Effector CD4-positive, alpha-beta T cell (primary cell): ENCODE measurements at places on chromosomes 2 and 18.

- peak; percentile 72 for DNase-seq
Measured at GRCh38 chr18:9914584-9915290, 921 bp downstream of the VAPA start.

DNA sequence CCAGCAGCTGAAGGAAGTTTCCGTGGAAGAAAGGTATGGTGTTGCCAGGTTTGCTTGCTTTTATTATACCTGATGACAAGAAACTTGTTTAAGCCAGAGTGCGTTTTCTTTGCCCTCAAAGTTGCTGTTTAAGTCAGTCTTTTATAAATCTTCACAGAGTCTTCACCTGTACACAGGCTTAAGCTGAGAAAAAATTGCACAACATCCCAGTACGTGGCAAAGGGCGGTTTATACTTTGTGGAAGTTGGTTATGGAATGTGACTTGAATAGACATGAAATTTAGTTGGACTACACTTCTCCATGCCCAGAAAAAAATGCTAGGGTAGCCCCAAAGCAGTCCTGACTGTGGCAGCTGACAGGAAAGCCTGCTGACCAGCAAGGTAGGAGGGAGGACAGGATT, 121.5 kb downstream of the RTN4 start:
- DNase-seq, result no peak

DNA sequence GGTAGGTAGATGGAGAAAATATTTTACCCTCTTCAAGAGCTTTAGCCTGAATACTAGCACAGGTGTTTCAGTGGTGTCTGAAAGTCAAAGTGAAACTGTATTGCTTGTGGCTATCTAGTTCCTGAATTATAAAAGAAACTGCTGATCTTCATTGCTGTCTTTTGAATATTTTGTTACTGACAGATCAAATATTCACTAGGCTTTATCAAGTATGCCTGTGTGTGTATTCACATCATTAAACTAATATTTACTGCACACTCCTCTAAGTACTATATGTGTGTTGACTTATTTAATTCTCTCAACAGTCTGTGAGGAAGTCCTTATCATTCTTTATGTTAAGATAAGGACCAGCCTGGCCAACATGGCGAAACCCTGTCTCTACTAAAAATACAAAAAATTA, 139.6 kb downstream of the SOCS6 start:
- no peak for DNase-seq

- DNase-seq, result no peak
Measured at GRCh38 chr2:118047380-118047826, 33.5 kb upstream of the CCDC93 start.

DNA sequence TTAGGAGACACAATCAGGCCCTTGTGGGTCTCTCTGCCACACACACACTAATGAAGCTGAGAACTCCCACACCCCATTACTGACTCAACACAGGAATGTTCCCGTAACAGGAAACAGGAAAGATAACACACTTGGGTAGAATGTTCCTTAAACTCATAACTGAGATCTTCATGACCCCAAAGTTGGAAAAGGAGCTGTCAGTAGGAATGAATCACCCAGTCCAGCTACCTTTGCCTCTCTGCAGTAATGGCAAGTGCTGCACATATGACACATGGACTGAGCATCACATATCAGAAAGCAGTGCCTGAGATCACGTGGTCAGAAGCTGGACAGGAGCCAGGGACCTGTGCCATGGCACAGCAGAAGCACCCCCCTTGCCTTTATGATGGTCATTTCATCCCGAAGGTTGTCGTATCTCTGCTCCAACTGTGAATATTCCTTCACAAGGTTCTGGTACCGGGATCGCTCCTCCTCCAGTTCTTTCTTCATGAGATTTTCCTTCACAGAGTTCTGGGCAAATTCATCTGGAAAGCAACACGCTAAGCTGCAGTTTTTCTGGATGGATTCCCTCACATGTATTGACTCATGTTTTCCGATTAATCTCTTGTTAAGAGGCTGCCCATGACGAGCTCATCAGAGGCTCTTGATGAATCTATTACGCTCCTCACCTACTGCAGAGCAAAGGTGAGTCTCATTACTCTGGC, 65.4 kb upstream of the ACAA2 start:
- no peak for DNase-seq

DNA sequence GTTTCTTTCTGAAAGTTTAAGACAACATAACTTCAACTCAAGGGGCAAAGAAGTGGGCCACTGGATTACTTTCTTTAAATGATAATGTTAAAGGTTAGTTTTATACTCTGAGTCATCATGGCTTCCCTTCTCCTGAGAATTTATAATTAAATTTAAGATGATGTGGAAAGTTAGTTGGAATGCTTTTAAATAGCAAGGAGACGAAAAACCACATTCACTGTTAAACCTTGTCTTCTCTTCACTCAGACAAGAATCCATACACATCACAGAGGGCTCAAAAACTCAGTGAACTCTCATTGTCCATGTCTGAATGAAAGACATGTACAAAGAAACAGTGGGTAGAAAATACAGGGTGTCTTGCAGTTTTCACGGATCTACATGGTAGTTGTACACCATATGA, 65.6 kb downstream of the COL5A2 start:
- DNase-seq, result no peak

- DNase-seq, result no peak
Measured at GRCh38 chr2:171626949-171627348, 60.3 kb upstream of the DYNC1I2 start.

DNA sequence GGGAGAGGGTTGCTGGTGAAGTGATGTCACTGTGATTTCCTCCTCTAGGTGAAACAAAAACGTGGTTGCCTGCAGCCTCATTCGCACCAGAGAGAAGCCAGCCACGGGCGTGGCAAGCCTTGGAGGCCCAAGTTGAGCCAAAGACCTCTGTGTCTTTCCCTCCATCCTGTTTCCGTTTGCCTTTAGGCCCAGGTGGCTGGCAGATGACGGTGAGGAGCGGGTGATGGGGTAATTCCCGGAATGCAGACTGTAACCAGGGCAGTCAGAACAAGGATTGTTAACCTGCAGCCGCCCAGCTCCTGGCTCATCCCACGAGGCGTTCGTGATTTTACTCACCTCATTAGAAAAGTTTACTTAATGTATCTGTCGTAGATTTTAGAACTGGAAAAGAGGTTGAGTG, 14.4 kb downstream of the CTIF start:
- DNase-seq, result no peak

DNA sequence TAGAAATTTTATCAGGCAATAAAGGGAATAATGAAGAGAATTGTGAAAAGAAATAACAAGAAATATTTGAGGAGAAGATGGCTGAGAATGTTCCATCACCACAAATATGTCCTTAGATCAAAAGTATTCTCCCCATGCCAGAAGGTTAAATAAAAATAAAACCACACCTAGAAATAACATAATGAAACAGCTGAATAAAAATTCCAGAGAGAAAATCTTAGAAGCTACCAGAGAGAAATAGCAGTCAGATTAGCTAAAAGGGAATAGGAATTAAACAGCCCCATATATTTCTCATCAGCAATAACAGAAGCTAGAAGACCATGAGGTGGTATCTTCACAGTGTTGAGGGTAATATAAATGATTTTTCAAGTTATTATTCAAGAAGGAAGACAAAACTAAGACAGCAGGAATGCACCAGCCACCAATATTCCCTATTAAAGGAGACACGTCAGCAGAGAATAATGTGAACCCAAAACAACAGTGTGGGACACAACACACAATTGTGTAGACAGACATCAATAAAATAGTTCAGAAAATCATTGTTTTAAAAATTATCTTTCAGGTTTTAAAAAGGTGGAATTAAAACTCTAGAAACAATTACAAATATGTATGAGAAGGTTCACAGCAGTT, 82.0 kb upstream of the NEDD4L start:
- DNase-seq, result no peak

DNA sequence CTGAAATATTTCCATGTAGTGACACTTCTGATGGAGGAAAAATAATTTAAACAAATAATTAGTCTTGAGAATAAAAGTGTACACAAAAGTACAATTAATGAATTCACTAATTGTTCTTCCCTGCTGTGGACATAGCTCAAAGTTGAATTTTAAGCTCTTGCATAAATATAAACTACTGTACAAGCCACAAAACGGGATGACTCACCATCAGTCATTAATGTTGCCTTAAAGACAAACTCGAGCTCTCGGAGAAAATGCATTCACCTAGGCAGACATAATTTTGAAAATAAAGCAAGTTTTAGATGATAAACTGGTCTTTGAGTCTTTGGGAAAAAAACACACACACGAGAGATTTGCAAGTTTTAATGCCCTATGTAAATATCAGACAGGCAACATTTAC, 436.4 kb downstream of the ZNF521 start:
- DNase-seq, result no peak

- no peak for DNase-seq
Measured at GRCh38 chr18:72692595-72692994, 148.5 kb upstream of the CBLN2 start.

DNA sequence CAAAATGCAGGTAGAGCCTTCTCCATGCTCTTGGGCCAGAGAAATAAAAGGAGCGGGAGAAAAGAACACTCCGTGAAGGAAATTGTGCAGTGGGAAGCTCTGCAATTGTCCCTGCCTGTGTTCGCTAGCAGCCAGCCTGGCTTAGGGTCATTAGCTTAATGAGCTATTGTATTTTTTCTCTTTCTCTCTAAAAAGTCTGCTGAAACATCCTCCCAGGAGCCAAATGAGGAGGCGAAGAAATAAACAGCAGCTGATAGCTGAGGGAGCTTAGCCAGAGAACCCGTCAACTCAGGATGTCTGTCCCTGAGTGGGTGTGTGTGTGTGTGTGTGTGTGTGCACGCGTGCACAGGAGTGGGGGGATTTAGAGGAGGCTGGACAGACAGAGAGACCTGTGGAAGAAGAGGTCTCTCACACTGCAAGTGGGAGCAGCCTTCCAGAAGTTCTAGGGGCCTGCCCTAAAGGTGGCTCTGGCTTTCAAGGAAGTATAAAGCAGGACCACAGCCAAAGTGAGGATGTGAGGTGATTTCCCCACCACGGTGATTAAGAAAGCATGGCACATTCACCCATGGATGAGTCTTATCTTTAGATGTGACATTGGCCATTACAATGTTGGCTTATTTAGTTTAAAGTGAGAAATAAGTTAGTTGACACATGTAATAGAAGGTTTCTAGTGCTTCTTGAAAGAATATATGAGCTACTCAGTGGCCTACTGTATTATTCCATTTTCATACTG, 690.4 kb downstream of the RNF144A start:
- DNase-seq, result no peak

- DNase-seq, result no peak
Measured at GRCh38 chr2:40370007-40370395, 81.9 kb downstream of the SLC8A1 start.

DNA sequence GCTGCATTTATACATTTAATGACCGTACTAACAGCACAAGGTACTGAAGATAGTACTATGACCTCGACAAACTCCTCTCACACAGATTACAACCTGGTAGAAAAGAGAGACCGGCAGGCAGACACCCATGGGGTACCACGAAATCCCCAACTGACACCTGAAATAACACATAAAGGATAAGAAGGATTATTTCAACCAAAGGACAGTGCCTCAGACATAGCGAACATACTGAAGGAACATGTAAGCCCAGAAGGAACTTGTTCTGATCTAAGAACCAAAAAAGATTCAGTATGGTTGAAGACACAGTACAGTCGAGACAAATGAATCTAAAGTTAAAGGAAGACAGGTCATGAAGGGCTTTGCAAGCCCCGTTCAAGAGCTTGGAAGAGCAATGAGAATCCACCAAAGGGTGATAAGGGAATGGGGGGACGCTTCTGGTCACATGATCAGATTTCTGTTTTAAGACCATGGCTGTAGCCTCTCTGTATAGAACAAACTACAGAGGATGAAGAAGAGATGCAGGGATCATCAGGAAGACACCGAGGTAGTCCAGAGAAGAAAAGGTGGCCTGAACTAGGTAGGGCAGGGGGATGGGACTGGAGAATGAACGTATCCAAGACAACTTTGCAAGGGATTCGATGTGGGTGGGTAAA, 902 bp downstream of the MCFD2 start:
- DNase-seq, result no peak

- no peak for DNase-seq
Measured at GRCh38 chr2:213315168-213315876, 31.1 kb downstream of the SPAG16 start.

DNA sequence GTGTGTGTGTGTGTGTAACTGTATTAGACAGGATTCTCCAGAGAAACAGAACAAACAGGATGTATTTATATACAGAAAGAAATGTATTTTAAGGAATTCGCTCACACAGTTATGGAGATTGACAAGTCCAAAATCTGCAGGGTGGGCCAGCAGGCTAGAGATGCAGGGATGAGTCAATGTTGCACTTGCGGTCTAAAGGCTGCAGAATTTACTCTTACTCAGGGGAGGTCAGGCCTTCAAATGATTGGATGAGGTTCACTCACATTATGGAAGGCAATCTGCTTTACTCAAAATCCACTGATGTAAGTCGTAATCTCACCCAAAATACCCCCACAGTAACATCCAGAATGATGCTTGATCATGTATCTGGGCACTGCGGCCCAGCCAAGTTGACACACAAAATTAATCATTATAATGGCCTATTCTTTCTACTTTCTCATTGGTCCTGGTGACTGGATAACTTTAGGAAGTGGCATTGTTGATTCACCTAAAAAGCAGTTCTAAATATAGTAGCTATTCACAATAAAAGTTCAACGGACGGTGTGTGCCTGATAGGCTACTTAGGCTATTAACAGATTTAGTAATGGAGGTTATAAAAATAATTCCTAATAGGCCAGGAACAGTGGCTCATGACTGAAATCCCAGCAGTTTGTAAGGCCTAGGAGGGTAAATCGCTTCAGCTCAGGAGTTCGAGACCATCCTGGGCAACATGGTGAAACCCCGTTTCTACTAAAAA, 40.6 kb upstream of the ACYP2 start:
- DNase-seq, result no peak

GRCh38 chr2:102120701-102121159, 21.8 kb upstream of the IL1R1 start:
- no peak for DNase-seq

- DNase-seq, result peak; percentile 14
Measured at GRCh38 chr2:127355407-127356008, 32.3 kb downstream of the MAP3K2 start.

GRCh38 chr2:36965751-36966369, 476 bp downstream of the STRN start:
- DNase-seq, result peak; percentile 15

DNA sequence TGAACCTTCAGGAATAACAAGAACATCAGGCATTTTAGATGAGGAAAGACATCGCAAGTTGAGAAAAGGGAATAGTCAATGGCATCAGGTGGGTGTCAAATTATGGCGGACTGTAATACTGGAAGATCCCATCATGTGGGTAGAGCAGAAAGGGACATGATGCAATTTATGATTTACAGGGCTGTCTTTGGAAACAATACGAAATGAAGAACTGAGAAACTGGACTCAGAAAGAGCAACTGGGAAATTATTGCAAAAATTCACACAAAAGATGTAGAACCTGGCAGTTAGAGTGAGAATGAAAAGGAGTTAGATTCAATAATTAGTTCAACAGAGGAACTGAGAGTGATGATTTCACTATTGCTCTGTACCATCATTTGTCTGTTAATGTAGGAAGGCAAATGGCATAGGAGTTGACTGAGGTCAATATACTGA, 1635.0 kb upstream of the ACVR2A start:
- no peak for DNase-seq
